ENCODE measurements at places on chromosomes 1 and 21. TPM values are rescaled to one million over a fixed set of nuclear protein-coding genes. Genes with fewer than 3 reads are reported as not detected.

RPAP2 gene
- total RNA-seq: 33.1 TPM

CCDC190 gene
- total RNA-seq: 0.66 TPM

UBIAD1 gene
- 17.9 TPM for total RNA-seq

NBPF3 gene
- 13.1 TPM for total RNA-seq

RHBDL2 gene
- 0.49 TPM for total RNA-seq

Measured in camera-type eye (tissue), 1 donor.